Right atrium auricular region (tissue), 2 donors: ENCODE measurements at places on chromosomes 7 and 10.
A peak's percentile ranks its signal among the peaks of the same experiment; 100 is the strongest.

- DNase-seq = no peak
- H3K4me3 ChIP-seq = no peak overlapping the region
- no peaks in the 10 kb centered on the region for H3K27me3 ChIP-seq
- H3K4me1 ChIP-seq = no peaks in the 10 kb centered on the region
- H3K36me3 ChIP-seq = no peaks in the 10 kb centered on the region
- H3K27ac ChIP-seq = no peak overlapping the region
These were observed 5.1 kb upstream of the SLC16A12 start for GRCh38 chr10:89540420-89540949.

DNA sequence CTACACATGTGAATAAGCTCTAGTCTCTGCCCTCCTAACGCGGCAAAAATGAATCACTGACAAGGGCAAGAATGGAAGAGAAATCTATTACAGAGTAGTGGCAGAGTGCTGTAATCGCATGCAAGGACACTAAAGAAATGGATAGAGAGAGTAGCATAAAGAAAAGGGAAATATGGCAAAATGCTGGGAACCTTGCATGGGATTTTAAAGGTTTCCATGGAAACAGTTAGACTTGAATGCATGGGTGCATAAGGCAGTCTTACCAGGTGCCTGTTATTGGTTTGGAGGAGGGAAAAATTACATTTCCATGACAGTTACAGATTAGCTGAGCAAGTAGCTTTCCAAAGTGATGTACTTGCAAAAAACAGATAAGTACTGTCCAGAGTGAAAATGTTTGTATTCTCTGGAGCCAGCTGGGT, 233.4 kb downstream of the PTN start:
- H3K4me1 ChIP-seq = no peaks in the 10 kb centered on the region
- H3K27ac ChIP-seq = no peak overlapping the region
- no peaks in the 10 kb centered on the region for H3K27me3 ChIP-seq
- no peak for DNase-seq
- H3K36me3 ChIP-seq = no peaks in the 10 kb centered on the region
- no peak overlapping the region for H3K4me3 ChIP-seq

DNA sequence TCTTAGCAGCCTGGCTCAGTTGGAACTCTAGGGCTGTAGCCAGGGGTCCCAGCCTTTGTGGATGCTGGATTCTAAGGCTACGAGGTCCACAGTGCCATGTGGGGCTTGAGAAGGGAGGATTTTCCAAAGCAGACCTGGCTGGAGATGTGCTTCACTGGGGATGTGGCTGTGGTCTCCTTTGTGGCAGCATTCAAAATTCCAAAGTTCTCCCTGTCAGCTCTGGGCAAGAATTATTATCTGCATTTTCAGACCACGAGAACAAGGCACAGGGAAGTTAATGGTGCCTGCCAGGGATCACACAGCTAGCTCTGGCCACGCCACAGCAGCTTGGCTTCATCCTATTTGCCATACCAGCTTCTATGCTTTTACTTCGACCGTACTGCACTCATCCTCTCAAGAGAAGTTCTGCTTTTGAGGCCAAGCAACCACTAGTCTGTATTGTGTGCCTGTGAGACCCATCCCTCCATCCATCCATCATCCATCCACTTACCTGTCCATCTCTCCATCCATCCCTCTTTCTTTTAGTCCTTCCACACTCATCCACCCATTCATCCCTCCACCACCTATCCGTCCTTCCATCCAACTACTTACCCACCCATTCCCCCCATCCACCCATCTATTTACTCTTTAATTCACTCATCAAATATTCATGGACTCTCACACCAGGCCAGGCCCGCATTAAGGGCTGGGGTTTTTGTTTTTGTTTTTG, 71.5 kb downstream of the ZMIZ1 start:
- H3K36me3 ChIP-seq = peaks cover 21% of the 10 kb centered on the region
- H3K27ac ChIP-seq = peak overlapping the region; percentile 93
- no peaks in the 10 kb centered on the region for H3K27me3 ChIP-seq
- no peaks in the 10 kb centered on the region for H3K4me1 ChIP-seq
- DNase-seq = no peak

- peak overlapping the region; percentile 26 for H3K27ac ChIP-seq
- H3K36me3 ChIP-seq = no peaks in the 10 kb centered on the region
- no peak overlapping the region for H3K4me3 ChIP-seq
- no peaks in the 10 kb centered on the region for H3K4me1 ChIP-seq
- DNase-seq = no peak
These were observed 79.1 kb downstream of the PRTFDC1 start for GRCh38 chr10:24873281-24873683.

GRCh38 chr10:79081353-79082034, 12.7 kb downstream of the ZMIZ1 start:
- no peaks in the 10 kb centered on the region for H3K27me3 ChIP-seq
- no peaks in the 10 kb centered on the region for H3K4me1 ChIP-seq
- H3K27ac ChIP-seq = peak overlapping the region; percentile 90
- H3K4me3 ChIP-seq = no peak overlapping the region
- no peak for DNase-seq

DNA sequence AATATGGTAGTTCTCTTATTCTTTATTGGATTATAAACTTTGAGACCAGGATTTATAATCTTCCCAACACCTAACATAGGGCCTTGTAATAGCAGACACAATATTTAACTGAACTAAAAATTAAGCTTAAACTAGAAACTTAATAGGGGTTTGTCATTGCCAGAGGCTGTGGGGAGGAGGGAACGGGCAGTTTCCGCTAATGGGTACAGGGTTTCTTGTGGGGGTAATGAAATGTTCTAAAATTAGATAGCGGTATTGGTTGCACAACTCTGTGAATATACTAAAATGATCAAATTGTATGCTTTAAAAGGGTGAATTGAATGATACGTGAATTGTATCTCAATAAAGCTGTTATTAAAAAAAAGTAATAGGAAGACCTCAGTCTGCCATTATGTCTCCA, 45.4 kb downstream of the NT5C2 start:
- no peaks in the 10 kb centered on the region for H3K36me3 ChIP-seq
- peaks cover 30% of the 10 kb centered on the region for H3K4me1 ChIP-seq
- H3K27me3 ChIP-seq = no peaks in the 10 kb centered on the region
- DNase-seq = no peak
- H3K27ac ChIP-seq = no peak overlapping the region

DNA sequence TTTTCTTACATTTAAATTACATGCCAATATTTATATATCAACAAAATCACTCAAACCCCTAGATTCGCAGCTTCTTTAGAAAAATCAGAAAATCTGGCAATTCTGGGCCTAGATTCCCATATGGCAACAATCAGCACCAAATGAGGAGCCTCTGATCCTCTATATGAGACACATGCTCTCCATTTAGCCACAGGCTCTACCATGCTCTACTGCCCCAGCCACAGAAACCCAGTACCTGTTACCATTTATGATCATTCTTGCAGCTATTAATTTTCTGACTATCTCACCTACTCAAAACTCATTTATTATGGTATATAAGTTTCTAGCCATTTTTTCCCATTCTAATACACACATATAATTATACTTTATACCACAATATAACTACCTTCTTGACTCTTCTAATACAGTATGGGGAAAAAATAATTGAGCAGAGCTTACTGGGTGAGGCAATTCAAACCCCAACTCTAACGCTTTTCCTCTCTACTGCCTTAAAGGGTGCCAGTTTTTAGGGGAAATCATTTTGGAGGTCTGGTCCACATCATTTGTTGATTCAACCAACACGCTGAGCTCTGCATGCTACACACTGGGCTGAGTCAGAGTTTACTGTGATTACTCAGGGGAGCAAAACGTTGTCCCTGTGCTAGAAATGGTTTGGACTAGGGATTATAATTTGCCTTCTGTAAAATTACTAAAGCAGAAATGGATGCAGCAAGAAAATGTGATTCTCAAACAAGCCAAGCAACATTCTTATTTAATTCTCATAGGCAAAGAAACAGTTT, 11.6 kb downstream of the PDLIM1 start:
- DNase-seq = no peak
- no peaks in the 10 kb centered on the region for H3K27me3 ChIP-seq
- peak overlapping the region; percentile 87 for H3K27ac ChIP-seq
- H3K36me3 ChIP-seq = no peaks in the 10 kb centered on the region
- no peaks in the 10 kb centered on the region for H3K4me1 ChIP-seq
- H3K4me3 ChIP-seq = no peak overlapping the region

- no peaks in the 10 kb centered on the region for H3K4me1 ChIP-seq
- no peaks in the 10 kb centered on the region for H3K36me3 ChIP-seq
- peak overlapping the region; percentile 94 for H3K27ac ChIP-seq
- peak; percentile 36 for DNase-seq
These were observed 3.4 kb upstream of the RASSF4 start for GRCh38 chr10:44956226-44956625.

- no peak overlapping the region for H3K4me3 ChIP-seq
- no peak for DNase-seq
- no peak overlapping the region for H3K27ac ChIP-seq
These were observed 50.6 kb downstream of the PNLIPRP2 start for GRCh38 chr10:116671274-116671926.

DNA sequence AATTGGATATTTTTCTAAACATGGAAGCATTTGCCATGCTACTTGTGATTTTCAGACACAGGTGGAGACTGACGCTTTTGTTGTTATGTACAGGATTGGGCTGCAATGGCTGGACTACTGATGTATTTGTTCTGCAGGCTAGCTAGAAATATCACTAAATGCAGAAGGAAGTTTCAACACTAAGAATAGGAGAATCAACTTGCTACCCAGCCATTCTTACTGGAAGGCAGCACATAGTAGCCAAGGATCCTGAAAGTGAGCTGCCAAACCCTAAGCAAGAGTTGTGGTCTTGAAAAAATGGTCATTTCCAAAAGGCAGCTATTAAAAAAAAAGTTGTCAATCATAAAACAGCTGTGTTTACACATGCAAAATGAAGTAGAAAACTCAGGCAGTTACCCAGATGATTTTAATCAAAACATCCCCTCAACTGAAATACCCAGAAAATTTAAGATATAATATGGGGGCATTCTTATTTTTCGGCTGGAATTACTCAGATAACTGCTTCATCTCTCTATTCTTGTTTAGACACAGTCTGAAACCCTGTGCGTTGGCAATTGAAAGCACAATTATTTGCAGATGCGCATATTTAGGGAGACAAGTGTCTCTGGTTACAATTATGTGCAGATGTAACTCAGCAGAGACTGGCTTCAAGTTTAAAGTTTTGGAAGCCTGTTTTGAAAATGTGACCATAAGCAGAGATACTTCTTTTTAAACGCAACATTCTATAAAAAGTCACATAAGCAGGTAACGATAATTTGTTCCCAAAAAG, 31.2 kb downstream of the GFRA1 start:
- H3K4me3 ChIP-seq = no peak overlapping the region
- H3K27ac ChIP-seq = no peak overlapping the region
- no peaks in the 10 kb centered on the region for H3K36me3 ChIP-seq
- H3K4me1 ChIP-seq = no peaks in the 10 kb centered on the region

DNA sequence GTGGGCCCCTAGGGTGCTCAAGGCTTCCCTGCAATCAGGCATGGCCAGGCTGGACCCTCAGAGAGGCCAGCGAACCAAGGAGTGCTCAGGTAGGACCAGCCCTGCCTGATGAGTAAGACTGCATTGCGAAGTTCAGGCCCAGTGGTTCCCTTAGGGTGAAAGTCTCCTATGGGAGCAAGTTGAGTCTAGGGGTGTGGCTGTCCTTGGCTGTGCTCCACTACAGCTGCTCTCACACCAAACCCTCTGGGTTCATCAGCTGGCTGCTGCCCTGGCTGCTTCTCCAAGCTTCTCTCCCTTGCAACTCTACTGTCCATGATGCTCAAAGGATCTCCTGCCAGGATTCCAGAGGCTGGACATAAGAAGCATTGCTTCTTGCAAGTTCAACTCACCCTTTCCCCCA, 18.7 kb downstream of the FAM25A start:
- H3K36me3 ChIP-seq = no peaks in the 10 kb centered on the region
- no peaks in the 10 kb centered on the region for H3K27me3 ChIP-seq
- no peak overlapping the region for H3K27ac ChIP-seq
- DNase-seq = no peak

- H3K4me1 ChIP-seq = no peaks in the 10 kb centered on the region
- H3K4me3 ChIP-seq = no peak overlapping the region
- H3K27ac ChIP-seq = no peak overlapping the region
- no peak for DNase-seq
- no peaks in the 10 kb centered on the region for H3K27me3 ChIP-seq
These were observed 68.8 kb downstream of the ITGB8 start for GRCh38 chr7:20399521-20399920.

GRCh38 chr10:72066318-72067284, 21.8 kb downstream of the SPOCK2 start:
- no peak overlapping the region for H3K27ac ChIP-seq
- no peak overlapping the region for H3K4me3 ChIP-seq
- no peaks in the 10 kb centered on the region for H3K27me3 ChIP-seq
- peaks cover 31% of the 10 kb centered on the region for H3K4me1 ChIP-seq
- no peaks in the 10 kb centered on the region for H3K36me3 ChIP-seq

DNA sequence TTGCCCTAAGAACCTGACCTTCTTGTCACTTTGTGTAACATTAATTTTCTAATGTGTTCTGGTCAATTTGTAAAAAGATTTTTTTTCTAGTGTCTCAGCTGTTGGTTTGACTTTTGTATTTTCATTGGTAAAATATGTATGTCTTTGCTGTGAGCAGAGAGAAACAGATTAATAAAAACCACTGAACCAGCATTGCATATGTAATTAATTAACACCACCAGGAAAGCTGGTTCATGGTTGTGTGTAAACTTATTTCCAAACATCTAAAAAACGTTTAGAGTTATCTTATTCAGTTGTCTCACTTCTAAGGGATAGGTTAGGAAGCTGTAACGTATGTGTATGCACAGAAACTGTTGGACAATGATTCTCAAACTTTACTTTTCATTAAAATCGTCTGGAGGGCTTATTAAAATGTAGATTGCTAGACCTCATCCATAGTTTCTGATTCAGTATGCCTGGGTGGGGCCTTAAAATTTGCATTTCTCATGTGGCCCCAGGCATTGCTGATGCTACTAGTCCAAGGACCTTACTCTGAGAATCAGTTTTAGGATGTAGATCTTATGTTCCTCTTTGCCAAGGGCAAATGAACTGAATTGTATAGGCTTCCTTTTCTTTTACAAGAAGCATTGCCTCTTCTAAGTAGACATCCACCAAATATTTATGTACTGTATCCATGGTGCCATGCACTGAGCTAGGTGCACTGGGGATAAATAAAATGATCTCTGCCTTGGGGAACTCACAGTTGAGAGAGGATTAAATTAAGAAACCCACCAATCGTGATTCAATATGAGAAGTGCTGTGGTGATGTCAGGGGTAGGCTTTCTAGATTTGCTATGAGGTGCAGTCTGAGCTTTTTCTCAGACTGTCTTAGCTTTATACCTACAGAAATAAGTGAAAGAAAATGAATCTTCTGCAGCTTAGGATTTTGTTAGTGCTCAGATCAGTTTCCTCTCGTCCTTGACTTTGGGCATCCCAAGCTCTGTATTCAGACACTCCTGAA, 98.7 kb downstream of the AUTS2 start:
- no peak for DNase-seq
- no peaks in the 10 kb centered on the region for H3K36me3 ChIP-seq
- no peaks in the 10 kb centered on the region for H3K4me1 ChIP-seq
- H3K4me3 ChIP-seq = no peak overlapping the region
- no peaks in the 10 kb centered on the region for H3K27me3 ChIP-seq
